NCI-H82 (cell line): ENCODE measurements at places on chromosomes 13 and 19.
A peak's percentile ranks its signal among the peaks of the same experiment; 100 is the strongest.

DNA sequence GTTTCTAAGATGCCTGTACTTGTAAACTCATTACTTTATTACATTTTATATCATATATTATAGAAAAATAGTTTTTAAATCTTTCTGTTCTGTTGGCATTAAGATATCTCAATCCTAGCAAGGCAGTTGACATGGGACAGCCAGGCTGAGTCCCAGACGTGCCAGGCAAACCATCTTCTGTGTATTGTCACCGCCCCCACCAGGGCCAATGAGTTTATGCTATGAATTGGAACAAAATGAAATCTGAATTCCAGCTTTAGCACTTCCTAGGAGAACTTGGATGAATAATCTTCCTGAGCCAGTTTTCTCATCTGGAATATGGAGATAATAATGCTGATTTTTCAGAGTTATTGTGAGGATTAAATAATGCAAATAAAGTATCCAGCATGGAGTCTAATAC, 79.9 kb upstream of the GSX1 start:
- DNase-seq: peak; percentile 12

DNA sequence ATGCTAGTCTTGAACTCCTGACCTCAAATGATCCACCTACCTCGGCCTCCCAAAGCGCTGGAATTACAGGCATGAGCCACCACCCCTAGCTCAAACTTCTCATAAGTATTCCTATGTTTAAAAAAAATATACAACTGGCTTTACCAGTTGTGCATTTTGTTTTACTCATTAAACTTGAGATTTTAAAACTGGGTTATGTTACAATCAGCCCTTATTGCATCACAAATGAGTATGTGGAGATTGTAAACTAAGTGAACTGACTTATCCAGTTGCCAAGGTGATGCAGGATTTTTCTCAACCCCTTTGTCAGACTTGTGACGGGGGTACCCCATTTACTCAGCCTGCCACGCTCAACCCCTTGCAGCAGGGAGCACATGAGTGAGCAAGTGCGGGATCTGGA, 14.4 kb upstream of the GTF2F2 start:
- no peak for DNase-seq

DNA sequence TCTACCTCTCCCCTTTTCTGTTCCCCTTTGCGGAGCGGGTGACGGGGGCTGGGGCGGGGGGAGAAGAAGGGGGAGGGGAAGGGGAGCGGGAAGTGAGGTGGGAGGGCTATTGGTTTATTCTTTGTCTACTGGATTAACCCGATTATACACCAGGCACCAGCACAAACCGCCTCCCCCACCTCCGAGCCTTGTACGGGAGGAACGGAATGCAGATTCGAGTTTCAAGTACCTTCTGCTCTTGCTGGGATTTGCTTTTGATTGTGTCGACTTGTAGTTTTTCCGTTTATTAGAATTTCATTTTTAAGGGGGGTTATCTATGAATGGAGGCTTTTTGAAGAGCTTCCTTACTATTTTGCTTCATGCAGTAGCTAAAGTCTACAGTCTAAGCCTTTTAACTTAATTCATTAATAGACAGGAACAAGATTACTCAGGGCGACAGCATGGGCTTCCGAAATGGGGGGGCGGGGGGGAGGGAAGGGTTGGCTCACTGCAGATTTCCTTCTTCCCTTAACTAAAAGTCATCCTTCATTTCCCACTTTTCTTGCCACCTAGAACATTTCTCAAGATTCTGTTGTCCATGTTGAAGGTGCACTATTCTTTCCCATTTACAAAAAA, 937 bp upstream of the SPRY2 start:
- DNase-seq: peak; percentile 93

DNA sequence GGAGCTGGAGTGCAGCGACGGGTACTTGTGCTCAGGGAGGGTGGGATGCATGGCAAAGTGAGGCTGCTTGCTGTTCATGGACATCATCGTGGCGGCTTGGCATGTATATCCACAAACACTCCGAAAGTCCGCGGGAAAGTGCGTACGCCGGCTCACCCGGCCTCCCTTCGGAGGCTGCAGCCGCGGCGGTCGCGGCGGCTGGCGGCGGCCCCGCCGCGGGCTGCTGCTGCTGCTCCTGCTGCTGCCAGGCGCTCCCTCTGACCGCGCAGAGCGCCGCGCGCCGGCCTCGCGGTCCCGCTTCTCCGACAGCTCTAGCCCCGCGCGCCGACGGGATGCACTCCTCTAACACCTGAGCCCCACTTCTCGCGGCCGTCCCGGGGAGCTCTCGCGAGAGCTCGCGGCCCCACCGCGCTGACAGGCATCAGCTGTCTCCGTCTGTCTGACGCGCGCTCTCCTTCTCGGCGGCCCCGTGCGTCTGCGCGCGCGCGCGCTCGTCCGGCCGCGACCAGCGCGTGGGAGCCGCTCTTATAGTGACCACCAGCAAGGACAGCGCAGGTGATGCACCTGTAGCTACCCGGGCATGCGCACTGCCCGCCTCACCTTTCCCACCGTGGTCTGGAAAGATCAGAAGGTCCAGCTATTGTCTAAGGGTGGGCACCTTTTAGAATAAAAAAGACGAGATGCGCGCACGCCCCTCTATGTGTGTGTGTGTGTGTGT, at the start of gene POU4F1:
TSS of gene POU4F1 (minus strand) at position 313 of the 718 bp plus-strand sequence. CDS start at position 87, 226 bp downstream.
- peak; percentile 95 for DNase-seq

- DNase-seq: no peak
Observed at GRCh38 chr13:45068036-45069001, 52.0 kb upstream of the GTF2F2 start.

DNA sequence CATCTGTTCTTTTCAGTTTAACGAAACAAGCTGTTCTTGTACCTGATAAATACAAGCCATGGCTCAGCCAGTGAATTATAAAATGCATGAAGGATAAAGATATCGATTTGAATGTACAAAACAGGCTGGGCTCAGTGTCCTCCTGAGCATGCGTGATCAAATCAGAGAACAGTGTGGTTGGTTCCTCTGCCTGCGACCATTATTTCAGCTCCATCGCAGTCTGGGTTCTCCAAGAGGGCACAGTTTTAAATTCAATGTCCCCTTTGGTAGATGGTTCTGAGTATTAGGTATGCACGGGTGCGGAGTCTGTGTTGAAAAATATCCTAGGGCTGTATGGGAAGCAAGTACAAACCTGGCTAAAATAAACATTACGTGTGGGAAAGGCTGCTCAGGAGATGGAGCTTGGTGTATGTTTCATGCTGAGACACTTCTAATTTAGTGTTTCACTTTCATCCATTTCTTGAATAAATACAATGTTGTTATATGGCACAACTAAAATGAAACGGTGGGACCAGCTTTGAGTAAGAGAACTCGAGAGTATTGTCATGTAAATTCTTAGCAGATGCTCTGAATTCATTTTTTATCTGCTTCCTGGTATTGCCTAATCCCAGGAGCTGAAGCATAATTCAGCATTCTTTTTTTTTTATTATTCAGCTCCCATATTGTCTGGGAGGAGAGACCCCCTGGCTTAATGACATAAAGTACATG, 458.7 kb downstream of the MYO16 start:
- peak; percentile 74 for DNase-seq

GRCh38 chr19:44696939-44697669, 1.8 kb upstream of the CEACAM16 start:
- DNase-seq: no peak

DNA sequence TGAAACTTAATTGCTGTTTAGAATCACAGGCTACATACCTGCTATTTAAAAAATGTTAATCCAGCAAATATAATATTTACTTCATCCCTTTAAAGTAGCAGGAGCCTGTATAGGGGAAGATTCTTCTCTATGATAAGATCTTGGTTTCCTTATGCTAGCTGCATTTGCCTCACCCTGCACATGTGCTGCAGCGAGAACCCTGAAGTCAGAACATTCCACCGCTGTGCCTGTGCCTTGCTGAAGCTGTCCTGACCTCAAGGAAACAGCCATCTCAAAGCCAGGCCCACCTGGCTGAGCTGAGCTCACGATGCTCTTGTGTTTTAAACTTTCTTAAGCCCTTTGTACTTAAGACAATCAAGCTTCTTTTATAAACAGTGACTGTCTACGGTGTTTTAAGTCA, 355.0 kb upstream of the PCDH20 start:
- DNase-seq: no peak

GRCh38 chr19:28313633-28314032, 899.3 kb downstream of the UQCRFS1 start:
- DNase-seq: no peak

DNA sequence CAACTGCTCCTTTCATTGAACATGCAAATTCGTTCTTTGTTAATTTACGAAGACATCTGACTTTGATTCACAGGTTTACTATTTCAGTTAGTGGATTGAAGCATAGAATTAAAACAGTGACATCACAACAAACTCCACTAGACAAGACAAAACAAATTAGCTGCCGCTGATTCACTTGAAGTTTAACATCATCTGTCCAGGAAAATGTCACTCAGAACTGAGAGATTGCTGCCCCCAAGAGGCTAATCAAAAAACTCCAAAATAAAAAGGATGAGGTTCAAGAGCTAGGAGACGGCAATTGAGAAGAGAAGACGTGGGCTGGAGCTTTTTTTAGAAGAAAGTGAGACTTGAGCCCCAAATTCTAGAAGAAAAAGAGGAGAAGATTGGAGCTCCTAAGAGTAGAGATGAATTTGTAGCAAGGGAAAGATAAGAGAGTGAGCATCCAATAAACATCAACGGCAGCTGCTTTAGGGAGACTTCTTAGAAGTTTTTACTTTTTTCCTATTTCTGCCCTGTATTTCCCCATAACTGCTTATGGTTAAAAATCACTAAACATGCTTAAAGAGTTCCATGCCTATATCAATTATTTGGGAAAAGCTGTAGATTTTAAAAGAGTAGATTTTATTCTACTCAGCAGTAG, 40.8 kb upstream of the TPP2 start:
- peak; percentile 84 for DNase-seq

GRCh38 chr13:110589793-110590390, 25.5 kb upstream of the NAXD start:
- DNase-seq: no peak

GRCh38 chr19:19475015-19475765, 40.2 kb downstream of the TSSK6 start:
- DNase-seq: no peak

DNA sequence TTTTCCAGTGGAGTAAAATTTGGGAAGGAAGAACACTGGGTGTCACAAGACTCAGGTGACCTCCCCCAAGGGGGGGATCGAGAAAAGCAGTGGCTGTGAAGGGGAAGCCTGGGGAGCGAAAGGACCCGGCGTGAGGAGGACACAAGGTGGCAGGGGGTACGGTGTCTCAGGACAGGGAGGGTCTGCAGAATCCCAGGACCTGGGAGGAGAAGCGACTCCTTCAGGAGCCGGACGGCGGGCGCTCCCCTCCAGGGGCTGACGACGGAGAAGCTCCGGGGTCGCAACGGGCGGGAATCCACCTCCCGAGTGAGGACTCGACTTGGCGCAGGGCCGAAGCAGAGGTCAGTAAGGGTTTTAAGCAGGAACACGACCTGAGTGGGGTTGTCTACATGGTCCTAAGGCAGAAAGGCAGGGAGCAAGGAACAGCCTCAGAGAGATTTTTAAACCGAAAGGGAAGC, 529 bp downstream of the ZNF836 start:
- peak; percentile 37 for DNase-seq

GRCh38 chr13:94318418-94318817, 161.1 kb downstream of the DCT start:
- no peak for DNase-seq

DNA sequence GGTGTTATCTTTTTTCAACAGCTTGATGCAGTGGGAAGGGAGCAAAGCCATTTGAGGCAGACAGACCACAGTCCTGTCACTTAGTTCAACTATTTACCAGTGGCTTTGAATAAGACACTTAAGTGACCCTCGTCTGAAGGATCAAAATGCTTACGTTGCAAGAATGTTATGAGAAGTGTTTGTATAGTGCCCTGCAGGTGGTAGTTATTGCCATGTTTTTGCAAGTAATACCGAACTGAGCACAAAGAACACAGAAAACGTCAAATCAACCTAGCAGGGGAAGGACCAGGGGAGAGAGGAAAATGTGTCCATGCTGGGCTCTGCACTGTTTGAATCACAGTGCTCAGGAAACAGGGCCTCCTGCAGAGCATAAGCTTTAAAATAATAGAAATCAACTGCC, 2.8 kb downstream of the SOHLH2 start:
- no peak for DNase-seq

DNA sequence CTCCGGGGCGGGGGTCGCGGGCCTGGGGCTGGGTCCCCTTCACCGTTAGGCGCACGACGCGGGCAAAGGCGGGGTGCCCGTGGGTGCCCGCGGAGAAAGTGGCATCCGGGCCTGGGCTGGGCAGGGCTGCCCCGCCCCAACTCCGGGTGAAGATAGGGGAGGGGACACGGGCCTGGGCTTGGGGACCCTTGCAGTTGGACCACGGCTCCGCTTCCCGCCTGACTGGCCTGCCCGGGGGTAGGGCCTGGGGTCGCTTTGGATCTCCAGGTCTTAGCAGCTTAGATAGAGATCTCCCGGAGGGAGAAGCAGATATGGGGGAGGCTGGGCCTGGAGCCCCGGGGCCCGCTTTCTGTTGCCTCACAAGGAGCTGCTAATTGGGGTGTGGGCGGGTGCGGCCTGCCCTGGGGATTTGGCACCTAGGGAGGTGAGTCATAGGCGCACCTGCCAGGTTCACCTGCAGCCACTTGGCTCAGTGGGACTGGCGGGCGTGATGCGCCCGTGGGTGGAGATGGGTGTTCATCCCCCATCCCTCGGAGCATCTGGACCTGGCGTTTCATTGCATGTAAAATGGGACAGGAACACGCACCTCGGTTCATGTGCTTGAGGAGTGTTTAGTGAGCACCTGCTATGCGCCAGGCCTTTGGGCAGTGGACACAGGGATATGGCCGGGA, 585 bp downstream of the MAP1S start:
- DNase-seq: no peak

- no peak for DNase-seq
Observed at GRCh38 chr19:15538774-15539173, 30.4 kb downstream of the CYP4F22 start.

DNA sequence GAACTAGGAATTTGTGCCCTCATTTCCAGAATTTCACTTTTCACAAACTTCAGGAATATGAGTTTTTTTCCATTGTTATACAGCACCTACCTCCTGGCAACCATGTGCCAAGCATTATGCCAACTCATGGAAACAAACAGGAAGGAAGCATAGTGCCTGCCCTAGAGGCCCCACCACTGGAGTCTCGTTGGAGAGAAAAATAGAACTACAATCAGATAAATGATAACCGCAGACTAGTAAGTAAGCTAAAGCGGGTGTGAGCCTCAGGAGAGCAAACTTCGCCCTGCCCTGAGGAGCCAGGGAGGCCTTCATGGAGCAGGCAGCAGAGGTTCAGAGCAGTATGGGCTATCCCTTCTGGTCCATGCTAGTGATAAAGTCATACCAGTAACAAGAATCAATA, 75.9 kb downstream of the FRY start:
- no peak for DNase-seq

DNA sequence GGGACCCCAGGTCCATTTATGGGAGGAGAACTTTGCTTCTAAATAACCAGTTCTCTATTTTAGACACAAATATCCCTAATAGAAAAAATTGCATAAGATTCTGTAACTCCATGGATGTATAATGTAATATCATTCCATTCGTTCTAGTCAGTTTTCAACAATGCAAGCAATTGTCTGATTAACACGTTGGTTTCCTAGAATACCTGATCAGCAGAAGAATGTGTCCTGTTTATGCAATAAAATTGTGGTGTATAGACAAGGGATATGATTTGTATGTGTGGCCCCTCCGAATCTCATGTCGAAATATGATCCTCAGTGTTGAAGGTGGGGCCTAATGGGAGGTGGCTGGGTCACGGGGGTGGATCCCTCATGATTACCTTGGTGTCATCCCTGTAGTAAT, 62.1 kb downstream of the RUBCNL start:
- no peak for DNase-seq

- no peak for DNase-seq
Observed at GRCh38 chr13:31963631-31964030, 67.9 kb upstream of the FRY start.
